ENCODE measurements at places on chromosomes 12 and 14.

GRCh38 chr12:55061024-55061423 lies 41.2 kb downstream of the NEUROD4 start:
- no peak for DNase-seq

GRCh38 chr12:116157845-116158267 lies 119.6 kb downstream of the MED13L start:
- DNase-seq: no peak

DNA sequence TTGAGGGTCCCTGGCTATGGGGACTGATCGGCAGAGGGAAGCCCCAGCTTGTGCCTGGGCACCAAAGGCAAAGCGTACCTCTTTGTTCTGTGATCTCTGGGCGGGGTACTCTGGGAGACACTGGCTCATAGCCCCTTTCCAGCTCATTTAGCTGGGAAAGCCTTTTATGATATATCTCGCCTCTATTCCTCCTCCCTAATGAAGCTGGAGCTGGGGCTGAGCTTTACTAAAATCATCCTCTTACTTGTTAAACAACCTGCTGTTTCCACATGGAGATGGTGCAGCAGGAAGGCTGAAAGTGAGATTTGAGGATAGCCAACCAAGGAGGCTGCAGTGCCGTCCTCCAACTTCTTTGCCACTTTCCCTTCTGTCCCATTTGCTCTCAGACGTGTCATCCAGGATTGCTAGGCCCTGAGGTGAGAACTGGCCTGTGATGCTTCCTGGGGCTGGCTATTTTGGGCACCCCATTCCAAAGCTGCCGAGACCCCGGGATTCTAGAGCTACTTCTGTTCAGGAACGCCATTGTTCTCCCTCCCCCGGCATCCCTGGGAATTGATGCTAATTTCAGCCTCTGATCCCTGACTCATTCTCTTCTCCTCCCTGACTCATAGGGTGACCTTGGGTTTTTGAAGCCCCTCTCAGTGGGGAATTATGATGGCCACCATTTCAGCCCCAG lies 16.0 kb downstream of the PDE1B start:
- DNase-seq: no peak

GRCh38 chr12:98572010-98572409 lies 21.5 kb upstream of the SLC25A3 start:
- DNase-seq: no peak

DNA sequence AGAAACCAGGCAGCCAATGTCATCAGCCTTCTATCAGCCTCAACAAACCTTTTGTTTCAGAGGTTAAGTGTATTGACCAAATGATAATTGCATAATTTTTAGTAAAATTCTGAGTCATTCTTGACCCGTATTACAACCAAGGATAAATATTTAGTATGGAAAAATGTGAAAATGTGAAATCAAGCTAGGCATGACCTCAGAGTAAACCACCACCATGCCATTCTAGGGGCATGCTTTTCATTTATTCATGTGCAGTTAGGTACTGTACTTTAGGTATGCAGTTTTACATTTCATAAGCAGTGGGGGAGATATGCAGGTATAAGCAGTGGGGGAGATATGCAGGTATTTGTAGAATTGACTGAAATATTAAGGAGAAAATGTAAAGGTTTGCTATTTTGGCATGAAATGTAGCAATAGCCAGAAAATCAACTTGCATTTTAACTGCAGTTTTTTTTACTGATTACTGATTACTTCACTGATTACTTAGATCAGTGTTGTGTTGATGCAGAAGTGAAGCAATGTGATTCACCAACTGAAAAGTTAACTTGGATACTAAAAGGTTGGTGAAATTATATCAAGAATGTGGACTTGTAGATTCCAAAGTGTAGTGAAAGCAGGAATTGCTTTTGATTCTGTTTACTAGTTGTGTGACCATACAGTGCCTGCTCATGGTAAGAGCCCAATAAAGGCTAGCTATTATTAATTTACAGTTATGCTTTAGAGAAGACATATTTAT lies 184.2 kb downstream of the ESR2 start:
- DNase-seq: no peak

GRCh38 chr12:110750784-110751461 lies 8.2 kb upstream of the PPP1CC start:
- DNase-seq: no peak

GRCh38 chr14:101115652-101116051 lies 212.1 kb upstream of the RTL1 start:
- DNase-seq: no peak

DNA sequence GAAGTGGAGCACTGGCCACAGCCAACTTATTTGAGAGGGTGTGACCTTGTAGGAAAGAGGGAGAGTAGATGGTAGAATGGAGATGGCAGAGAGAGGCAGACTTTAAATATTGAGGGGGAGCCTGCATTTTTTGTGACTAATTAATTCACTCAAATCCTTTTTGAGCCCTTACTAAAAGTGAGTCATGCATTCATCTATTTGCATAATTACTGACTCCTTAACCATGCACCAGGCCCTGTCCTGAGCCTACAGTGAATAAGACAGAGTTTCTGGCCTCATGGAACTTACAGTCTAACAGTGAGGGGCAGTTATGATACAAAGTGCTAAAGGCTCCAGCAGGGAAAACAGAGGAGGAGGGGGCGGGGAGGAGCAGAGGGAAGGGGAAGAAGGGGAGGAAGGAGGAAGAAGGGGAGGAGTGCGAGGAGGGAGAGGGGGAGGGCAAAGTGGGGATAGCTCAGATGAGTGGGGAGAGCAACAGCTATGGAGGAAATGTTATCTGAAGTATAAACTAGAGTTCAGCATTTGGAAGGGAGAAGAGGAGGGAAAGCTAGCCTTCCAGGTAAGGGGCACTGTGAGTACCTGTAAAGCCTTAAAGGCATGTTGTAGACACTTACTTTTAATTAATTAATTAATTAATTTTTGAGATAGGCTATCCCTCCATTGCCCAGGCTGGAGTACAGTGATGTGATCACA lies 7.5 kb upstream of the CTDSP2 start:
- DNase-seq: no peak

DNA sequence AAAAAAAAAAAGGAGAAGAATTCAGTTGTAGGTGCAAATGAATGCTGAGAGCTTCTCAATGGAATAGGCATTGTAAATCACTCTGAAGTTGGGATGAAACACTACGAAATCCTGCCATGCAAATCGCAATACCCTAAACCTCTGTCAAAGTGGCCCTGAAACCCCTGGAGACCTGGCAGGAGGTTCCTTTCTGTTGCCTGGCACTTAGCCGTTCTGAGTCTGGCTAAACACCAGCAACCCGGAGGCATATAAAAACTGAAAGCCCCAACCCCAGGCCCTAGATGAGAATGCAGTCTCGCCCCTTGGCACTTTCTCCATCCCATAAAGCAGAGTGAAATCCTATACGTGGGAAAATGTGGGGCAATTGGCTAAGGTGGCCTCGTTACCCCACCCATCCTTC lies 151.5 kb upstream of the PARP11 start:
- DNase-seq: no peak

DNA sequence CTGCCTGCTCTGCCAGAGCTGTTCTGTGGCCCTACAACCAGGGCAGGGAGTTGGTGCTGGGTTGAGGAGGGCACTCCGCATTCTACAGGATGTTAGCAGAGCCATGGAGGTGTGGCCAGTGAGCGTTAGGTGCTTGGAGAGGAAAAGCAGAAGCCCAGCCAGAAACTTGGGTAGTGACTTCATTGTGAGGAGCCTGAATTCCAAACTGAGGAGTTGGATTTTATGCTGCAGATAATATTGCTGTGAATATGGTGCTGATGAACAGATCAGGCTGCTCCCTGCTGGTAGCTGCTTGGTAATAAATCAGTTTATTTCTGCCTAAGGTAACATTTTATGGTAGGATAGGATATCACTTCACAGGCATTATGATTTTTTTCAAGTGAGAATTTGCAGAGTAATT lies 7.1 kb upstream of the CCDC175 start:
- DNase-seq: no peak

DNA sequence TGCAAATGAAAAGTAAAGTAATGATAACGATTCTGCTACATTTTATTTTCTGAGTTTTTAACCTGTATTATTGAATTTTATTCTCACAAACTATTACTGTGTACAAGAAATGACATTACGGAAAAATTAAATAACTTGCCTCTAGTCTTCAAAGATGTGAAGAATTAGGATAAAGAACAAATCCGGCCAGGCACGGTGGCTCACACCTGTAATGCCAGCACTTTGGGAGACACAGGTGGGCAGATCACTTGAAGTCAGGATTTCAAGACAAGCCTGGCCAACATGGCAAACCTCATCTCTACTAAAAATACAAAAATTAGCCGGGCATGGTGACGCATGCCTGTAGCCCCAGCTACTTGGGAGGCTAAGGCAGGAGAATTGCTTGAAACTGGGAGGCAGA lies 1584.4 kb upstream of the SEL1L start:
- DNase-seq: no peak

- DNase-seq: no peak
These were observed 150.8 kb downstream of the FBXL14 start for GRCh38 chr12:1443421-1444141.

- DNase-seq: no peak
These were observed 7.1 kb downstream of the LTBP2 start for GRCh38 chr14:74604911-74605310.

DNA sequence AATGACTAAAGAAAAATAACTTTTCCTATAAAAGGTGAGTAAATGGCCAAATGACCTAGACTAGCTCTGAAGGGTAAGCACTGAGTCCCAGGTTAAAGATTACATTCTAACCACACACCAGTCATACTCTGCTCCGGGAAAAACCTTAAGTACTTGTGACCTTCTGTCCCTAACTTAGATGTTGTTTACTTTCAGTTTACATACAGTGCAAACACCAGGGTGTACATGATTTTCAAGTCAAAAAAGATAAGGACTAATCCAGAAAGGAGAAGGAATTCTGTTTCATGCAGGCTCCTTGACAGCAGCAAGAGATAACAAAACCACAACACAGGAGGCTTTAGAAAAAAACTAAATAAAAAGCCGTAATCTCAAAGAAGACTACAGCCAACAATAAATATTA lies 174.2 kb downstream of the PPM1H start:
- DNase-seq: no peak

GRCh38 chr14:74965486-74966153 lies 10.2 kb upstream of the PGF start:
- no peak for DNase-seq

DNA sequence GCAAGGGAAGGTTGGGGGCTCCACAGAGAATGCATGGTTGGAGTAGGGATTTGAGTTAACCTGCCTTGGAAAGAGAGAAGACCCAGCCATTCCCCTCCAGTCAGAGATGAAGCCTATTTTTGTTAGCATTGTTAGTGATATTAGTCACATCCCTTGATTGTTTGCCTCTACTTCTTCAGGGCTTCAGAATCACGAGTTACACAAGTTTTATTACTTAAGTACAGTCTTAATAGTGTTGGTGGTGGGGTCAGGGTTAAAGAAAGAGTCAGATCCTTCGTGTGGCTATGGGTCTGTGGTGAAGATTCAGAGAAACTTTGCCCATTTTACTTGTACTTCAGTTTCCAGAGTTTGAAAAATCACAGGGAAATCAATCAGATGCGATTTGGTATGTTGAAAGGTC lies 363.1 kb downstream of the LRIG3 start:
- no peak for DNase-seq

- DNase-seq: no peak
These were observed 10.0 kb downstream of the BORCS5 start for GRCh38 chr12:12366701-12367481.

DNA sequence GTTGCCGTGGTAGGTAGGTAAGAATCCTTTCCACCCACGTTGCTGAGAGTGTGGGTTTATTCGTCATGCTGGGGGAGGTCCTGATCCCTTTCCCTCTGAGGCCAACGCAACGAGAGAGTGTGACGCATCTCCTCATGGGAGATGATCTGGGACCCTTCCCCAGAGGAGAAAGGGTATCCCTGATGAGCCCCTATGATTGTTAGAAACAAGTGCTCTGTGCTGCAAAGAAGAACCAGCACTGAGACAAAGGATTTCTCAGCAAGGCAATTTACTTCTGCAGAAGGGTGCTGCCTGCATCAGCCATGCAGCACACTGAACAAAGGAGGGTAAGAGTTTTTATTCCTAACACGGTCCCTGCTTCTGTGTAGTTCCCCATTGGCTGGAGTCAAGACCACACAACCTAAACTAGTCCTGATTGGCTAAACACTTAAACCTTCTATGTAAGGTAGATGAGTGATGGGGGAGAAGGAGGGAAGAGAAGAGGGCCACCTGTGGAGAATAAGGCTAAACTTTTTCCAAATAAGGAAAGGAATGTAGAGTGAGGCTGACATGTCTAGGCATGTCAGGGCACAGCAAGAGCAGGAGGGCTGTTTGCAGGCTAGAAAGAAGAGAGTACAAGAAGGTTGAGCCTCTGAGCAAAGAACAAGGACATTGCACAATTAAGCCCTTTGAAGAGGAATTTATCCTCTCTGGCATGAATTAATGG lies 21.3 kb downstream of the CLEC2A start:
- no peak for DNase-seq

GRCh38 chr12:76197283-76197682 lies 112.8 kb upstream of the NAP1L1 start:
- DNase-seq: no peak

- DNase-seq: no peak
These were observed 3.0 kb downstream of the EVL start for GRCh38 chr14:100067971-100068959.

- DNase-seq: no peak
These were observed 52.6 kb downstream of the CALM1 start for GRCh38 chr14:90449411-90449810.

DNA sequence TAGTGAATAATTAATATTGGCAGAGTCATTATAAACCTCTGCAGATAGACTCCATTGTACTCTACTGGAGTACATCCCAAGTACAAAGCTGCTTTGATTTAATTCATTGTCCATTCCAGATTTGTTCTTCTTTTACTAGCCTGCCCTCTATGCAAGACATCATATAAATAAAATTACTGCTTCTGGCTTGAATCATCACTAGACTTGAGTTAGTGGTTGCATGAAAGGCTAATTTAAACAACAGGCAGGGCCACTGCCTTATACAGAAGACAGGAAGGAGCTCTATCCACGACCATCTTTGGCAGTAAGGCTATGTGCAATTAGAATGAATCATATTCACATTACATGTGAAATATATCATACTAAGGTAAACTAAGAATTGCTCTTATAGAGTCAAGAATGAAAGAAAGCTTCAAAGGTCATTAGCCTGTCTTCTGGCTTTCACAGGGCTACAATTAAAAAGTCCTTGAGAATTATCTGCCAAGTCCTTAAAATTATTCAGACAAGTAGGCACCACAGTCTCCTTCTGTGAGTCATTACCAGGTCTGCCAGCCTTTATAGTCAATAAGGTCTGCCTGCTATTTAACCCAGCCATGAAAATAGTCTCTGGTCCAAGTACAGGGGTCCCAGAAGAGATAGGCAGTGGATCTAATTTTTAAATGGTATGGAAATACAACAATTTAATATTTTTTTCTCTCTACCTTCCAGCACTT lies 631.8 kb downstream of the TMTC2 start:
- no peak for DNase-seq

DNA sequence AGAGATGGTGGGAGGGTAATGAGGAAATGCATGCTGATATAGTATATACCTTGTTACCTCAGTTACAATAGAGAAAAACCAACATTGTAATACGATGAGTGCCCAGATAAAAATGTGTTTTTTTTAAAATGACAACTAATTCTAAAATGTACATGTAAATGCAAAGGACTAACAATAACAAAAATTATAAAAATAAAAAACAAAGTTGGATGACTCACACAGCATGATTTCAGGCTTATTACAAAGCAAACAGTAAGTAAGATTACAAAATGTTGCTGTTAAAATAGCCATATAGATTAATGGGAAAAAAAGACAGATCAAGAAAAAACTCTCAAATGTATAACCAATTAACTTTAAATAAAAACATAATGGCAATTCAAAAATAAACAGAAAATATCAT lies 1099.4 kb downstream of the FSCB start:
- no peak for DNase-seq

Data from hippocampal formation (tissue), 2 donors.